ENCODE measurements at places on chromosomes 16 and 17.

DNA sequence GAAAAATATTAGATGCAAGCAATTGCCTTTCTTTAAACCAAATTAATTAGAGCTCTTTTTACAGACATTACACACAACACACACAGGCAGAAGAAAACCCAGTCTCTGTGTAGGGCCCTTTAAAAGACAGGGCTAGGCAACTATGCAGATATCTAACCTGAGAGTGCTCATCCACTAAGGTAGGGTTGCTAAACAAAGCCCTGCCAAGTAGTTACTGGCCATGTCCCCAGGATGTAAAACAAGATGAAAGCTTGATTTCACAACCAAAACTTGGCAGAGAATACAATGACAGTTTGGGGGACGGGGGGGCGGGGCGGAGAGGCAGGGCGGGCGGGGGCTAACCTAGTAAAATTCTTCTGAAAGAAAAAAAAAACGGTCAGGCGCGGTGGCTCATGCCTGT, 669.0 kb upstream of the CA10 start:
- DNase-seq: no peak

DNA sequence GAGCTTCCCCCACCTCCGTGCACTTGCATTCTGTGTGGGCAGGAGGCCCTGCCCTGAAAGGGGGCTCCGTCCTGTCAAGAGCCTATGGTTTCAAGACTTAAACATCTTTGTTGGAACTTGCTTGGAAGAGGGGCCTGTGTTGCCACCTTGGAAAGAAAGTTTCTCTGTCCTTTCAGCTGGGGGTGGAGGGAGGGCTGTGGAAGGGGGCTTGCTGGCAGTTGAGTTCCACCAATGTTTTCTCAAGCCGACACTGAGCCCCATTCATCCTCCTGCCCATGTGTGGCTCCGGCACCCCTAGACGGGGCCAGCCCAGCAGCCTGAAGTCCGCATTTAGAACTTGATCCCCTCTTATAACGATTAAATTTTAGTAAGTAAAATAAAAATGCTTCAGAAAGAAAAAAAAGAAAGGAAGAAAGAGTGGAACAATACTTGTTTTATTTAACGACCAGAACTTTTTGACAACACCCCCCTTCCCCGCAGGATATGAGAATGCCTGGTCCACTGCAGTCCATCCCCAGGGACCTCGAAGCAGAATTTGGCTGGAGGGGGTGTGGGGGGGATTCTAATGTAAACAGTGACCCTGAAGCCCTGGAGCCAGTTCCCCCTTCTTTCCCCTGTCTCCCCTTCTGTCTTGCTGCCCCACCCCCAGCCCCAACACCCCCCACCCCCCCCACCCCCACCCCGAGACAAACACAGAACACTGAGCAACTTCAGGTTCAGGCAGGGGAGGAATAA, 26.9 kb upstream of the CLEC18A start:
- DNase-seq: no peak

DNA sequence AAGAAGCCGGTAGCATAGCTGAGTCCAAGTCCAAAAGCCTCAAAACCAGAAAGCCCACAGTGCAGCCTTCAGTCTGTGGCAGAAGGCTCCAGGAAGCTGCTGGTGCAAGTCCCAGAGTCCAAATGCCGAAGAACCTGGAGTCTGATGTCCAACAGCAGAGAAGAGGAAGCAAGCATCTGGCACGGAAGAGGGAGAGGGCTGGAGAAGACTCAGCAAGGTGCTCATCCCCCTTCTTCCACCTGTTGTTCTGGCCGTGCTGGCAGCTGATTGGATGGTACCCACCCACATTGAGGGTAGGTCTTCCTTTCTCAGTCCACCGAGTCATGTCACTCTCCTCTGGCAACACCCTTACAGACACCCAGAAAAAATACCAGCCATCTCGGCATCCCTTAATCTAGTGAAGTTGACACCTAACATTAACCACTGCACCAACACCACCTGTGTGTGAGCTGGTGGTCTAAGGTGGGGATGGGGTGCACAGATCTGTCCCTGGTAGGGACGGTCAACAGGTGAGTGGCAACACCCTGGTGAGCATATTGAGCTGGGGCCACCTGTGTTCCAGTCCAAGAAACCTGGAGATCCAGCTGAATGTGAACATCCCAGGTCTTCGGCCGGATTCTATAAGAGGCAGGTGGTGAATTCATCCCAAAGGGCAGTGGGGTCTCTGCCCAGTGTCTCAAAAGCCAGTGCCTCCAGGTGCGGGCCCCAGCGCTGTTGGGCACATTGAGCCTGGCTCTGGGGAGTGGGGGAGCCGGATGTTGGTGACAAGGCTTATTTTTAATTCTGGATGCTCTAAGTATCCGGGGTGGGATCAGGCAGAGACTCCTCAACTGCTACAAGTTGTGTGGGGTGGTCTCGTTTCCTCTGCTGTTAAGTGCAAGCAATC, 9.8 kb downstream of the MIEF2 start:
- DNase-seq: no peak

DNA sequence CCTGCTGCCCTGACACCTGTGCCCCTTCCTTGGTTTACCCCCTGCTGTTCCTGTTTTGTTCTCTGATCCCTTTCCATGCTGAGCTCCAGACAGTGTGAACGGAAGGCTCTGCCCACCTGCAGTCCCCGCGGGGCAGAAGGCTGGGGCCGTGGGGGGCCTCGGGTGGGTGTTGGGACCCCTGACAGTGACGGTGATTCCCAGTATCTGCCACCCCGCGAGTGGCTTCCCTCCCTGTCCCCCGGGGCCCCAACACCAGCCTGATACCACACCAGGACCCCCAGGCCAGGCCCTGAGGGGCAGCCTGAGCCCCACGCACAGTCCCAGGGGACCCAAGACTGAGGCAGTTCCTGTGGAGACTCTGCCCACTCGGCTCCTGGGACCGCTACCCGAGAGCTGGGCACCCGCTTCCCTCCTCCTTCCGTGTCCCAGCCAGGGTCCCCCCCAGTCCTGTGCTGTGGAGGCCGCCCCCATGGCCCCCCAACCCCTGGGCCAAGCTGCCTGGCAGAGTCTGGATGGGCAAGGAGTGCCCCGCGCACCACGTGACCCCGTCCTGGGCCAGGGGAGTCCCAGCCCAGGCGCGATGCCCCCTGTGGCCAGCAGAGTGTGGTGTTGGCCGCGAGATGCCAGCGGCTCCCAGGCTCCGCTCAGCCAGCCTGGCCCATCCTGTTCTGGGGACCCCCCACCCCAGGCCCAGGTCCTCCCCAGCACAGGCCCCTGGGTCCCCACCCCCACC, 10.0 kb upstream of the C1QTNF8 start:
- no peak for DNase-seq

GRCh38 chr16:75378616-75379015, 54.7 kb downstream of the CFDP1 start:
- DNase-seq: no peak

GRCh38 chr17:34474706-34475105, 104.7 kb upstream of the TMEM132E start:
- DNase-seq: no peak

DNA sequence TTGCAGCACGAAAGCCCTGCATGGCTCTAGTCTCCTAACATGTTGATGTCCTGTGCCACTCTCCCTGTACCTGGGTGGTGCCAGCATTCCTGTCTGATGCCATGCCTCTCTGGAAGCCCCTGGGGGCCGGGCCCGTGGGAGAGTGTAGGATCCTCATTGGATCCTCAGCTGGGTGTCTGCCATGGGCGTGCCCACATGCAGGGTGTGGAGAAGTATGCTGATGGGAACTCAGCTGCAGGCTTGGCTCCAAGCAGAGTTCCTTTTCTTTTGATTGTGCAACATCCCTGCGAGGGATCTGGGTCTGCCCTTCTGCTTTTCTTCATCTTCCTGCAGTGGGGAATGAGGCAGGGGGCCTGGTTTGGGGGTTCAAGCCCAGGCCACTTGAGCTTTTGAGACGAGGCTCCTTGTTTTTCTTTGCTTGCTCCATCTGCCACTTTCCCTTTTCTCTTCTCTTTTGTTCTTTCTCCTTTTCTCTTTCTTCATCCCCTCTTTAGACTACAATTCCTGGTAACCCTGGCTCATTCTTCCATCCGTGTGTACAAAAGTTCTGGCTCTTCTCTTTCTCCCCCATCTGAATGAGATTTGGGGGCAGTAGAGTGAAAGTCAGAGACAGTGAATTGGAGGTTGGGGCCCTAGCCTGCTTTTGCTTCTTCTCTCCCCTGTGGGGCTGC, 32.9 kb downstream of the KSR1 start:
- no peak for DNase-seq

DNA sequence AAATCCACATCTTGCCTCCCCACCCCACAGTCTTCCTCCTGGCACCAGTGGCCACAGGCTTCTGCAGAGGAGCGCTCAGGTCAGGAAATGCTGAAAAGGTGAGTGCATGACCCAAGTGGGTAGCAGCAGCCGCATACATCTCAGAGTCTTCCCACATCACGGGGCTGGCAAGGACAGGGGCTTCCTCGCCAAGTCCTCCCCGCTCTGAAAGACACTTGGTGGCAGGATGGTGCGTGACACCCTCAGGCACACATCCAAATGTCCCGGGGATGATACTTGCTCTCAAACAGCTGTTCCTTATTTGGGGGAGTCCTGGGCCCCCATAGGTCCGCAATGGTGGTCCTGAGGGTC, 8.8 kb upstream of the SLC16A5 start:
- DNase-seq: no peak

GRCh38 chr16:87178977-87179376, 138.2 kb downstream of the C16orf95 start:
- no peak for DNase-seq

DNA sequence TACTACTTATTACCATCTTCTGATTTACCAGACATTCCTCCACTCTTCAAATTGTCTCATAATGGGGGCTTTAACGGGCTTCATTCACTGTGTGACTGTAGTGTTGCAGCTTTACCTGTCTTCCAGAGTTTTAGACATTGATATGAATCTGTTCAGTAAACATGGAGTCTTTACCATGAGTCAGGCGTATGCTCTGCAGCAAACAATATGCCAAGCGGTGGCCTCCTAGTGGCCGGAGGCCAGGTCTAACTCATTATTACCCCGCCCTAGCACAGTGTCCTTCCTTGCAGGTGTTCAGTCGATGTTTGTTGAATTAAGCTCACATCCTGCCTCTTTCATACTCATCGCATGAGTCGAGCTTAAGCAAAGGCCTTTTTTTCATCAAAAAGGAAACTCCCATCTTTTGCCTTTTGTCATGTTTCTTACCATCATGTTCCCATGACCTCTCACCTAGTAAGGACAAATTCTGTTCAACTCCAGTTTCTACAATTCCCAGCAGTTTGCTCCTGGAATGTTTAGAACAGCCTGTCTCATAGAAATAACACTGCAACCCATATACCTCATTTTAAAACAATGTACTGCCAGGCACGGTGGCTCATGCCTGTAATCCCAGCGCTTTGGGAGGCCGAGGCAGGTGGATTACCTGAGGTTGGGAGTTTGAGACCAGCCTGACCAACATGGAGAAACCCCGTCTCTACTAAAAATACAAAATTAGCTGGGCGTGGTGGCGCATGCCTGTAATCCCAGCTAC, 39.4 kb downstream of the TUBD1 start:
- DNase-seq: no peak

GRCh38 chr17:14366199-14366598, 65.3 kb downstream of the HS3ST3B1 start:
- DNase-seq: no peak

DNA sequence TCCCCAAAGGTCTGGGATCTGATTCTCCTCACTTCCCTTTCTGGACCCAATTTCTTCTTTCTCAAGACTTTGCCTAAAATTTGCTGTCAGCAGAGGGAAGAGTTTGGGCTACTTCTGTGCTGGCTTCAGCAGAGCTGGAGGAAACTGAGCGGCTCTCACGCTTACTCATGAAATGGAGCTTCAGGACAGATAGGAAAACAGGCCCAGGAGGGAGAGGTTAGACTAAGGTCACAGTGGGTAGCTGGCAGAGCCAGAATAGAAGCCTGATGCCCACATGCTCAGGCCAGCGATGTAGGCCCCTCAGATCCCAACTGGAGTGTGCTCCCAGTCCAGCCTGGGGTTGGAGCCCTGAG, 593 bp downstream of the SLC38A7 start:
- DNase-seq: no peak

DNA sequence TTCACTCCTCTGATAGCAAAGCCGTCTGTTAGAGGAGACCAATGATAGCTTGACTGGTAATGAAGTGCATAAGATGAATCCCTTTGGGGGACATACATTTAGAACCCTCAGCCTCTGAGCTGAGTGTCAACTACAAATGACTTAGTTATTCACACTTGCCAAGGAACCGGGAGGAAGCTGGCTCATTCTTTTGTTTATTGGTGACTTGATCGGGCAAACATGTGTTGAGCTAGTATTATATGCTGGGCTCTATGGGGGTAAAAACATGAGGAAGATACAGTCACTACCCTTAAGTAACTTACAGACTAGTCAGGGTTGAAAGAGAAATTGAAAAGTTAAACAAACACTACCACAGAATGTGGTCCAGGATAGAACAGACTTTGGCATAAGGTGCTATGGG, 3.0 kb downstream of the CCL16 start:
- DNase-seq: no peak

- DNase-seq: no peak
Measured at GRCh38 chr16:624526-625070, 6.2 kb upstream of the WFIKKN1 start.

DNA sequence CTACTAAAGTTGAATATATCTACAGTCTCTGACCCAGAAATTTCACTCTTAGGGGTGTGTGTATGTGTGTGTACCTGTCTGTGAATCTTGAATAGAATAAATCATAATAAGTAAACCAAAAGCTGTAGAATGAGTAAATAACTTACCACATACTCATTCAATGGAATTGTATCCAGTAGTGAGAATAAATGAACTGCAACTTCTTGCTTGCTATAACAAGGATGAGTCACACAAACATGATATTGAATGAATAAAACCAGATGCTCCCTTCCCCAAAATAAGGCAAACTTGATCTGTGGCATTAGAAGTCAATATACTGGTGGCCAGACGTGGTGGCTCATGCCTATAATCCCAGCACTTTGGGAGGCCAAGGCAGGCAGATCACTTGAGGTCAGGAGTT, 259.8 kb upstream of the MON1B start:
- no peak for DNase-seq

GRCh38 chr17:67125417-67125816, 81.1 kb downstream of the CACNG1 start:
- DNase-seq: no peak

DNA sequence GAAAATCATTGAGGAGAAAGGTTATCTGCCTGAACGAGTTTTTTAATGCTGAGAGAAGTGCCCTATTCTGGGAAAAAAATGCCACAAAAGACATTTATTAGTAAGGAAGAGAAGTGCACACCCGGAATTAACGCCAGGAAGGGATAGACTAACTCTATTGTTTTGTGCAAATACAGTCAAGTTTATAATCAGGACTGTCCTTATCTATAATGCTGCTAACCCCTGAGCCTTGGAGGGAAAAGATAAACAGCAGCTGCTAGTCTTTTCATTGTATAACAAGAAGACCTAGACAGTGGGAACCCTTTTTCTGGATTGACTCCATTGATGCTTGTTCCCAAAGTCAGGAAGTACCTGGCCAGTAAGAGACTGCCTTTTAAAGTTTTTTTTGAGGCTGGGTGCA, 26.5 kb downstream of the BCAS3 start:
- no peak for DNase-seq

- no peak for DNase-seq
Measured at GRCh38 chr17:17683710-17684365, 2.6 kb downstream of the RAI1 start.

Data from central memory CD8-positive, alpha-beta T cell (primary cell).